ENCODE measurements at places on chromosomes 3 and 15. TPM values are rescaled to one million over a fixed set of nuclear protein-coding genes. Genes with fewer than 3 reads are reported as not detected.

The ATP8B4 gene
- 0.18 TPM for total RNA-seq

The MYD88 gene
- 39.8 TPM for total RNA-seq

The PCSK6 gene
- total RNA-seq: 4.5 TPM

The FSTL1 gene
- 180 TPM for total RNA-seq

The CD96 gene
- total RNA-seq: not detected

The TERC gene
- total RNA-seq: 16.2 TPM

DNA sequence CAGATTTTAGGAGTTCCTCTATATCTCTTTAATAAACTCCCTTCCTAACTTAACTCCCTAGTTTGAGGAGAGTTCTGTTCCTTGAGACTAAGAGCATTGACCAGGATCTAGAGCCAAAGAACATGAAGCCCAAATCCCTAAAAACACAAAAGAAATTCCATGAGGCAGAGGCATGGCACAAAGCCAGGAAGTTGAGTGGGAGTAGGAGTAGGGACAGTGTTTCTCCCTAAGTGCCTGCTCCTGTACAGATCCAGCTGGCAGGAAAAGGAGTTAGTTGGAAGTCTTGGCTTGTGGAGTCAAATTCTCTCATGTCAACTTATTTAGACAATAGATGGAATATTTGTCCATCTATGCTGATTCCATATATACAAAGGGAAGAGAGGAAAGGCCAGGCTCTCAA, 11.4 kb downstream of the ACTC1 start:
- no peak for DNase-seq

DNA sequence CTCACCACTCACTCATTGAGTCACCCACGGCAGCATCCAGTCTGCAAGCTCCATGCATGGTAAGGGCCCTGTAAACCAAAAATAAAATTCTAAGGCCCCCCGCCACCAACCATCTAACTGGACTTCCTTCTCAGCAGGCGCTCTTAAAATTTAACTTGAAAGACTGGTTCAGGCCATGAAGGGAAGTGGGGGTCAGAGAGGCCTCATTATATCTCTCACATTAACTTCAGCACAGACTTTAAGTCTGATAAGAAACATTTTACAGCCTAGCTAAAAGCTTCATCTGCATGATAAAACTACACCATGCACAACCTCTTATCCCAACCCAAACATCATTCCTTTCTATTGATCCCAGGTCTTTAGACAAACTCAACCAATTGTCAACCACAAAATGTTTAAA, 38.5 kb downstream of the FBLN2 start:
- DNase-seq: no peak
